ENCODE measurements at places on chromosomes 6 and 20. TPM values are rescaled to one million over a fixed set of nuclear protein-coding genes. Genes with fewer than 3 reads are reported as not detected.
A peak's percentile ranks its signal among the peaks of the same experiment; 100 is the strongest.

DNA sequence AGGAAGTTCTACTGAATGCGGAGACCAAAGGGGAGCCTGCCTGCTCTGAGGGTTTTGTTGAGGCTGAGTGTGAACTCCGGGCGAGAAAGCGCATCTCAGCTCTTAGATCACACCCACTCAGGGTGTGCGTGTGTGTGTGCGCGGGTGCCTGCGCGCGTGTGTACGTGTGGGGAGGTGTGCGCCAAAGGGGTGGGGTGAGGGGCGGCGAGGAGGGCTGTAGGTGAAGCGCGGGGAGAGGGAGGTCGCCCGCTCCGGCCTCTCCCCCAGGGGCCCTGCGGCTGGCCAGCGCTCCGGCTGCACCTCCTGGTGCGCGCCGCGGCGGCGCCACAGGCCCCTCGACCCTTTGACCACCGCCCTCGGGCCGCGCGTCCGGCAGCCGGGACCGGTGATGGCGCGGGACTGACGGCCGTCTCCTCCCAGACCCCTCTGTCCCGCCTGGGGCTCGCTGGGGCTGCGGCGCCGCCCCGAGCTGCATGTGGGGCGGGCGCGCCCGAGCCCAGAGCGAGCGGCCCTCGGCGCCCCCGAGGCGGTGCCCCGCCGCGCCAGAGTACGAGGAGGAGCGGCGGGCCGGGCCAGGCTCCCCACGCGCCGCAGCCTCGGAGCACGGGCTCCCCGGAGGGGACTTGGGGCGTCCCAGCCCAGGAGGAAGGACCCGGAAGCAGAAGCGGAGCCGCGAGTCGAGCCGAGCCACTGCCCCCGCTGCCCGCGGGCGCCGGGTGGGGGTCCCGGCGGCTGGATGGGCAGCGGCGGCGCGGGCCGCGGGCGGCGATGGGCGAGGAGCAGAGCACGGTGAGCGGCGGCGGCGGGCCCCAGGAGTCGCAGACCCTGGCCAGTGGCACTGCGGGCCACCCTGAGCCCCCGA is at the start of gene RNF217:
RNF217 (plus strand) TSS at position 661 of the 862 bp plus-strand sequence; CDS start at position 769, 108 bp downstream.
- DNase-seq, result peak; percentile 66

DNA sequence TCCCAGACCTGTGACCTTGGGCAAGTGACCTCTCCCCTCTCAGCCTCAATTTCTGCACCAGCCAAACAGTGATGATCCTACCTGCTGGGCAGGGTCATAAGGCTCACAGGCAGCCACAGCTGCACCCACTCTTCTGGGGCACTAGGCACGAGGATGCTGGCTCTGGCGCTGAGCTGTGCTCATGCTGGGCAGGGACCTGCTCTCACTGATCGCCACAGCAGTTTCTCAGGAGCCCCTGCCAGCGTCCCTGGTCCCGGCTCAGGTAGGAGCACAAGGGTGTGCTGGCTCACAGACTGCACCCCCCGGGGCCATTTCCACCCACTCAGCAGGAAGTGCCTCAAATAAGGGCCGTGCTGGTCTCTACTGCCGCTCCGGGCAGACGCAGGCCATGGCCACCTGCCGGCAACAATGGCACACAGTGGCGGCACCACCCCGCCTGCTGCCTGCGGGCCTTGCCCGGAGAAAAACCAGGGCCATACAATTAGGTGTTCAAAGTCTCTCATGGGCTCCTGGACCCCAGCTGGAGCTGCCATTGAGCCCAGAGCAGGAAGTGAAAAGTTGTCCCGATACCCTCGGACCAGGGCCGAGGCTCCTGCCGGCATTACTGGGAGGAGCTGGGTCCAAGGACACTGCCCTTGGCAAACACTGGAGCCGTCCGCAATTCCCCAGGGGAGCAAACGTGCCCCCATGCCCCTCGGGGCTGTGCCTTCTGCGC is 4.6 kb upstream of the CABLES2 start:
- no peak for DNase-seq

The TNNC2 gene
- total RNA-seq, result not detected

DNA sequence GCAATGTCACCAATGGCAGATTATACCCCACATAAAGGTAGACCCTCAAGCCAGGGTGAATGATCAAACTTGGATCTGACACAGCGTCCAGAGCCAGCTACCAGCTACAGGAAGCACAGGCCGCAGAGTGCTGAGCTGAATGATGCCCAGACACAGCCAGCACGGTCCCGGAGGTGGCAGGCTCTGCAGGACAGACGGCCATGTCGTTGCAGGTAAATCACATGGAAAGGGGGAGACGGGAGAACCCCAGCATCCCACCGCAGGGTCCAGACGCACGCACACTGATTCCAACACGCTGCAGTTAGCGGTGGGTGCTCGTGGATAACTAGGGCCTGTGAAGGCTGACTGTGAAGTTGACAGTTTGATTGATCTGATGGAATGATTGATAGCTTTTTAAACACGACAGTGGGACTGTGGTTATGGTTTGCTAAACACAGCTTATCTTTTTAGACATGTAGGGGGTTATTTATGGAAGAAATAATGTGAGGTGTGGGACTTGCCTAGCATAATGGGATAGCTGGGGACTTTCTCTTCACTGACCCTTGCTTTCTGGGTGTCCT is 228.5 kb downstream of the ERMARD start:
- no peak for DNase-seq

GRCh38 chr20:24039196-24039595 is 50.6 kb upstream of the GGTLC1 start:
- DNase-seq, result no peak

- DNase-seq, result no peak
Observed at GRCh38 chr20:46277602-46278001, 30.7 kb downstream of the CDH22 start.
